Stimulated activated CD4-positive, alpha-beta T cell treated with anti-CD3 and anti-CD28 coated beads, Interleukin-15, amount 100 ng/mL, for 1 hour (primary cell): ENCODE measurements at places on chromosomes 5 and 9.

DNA sequence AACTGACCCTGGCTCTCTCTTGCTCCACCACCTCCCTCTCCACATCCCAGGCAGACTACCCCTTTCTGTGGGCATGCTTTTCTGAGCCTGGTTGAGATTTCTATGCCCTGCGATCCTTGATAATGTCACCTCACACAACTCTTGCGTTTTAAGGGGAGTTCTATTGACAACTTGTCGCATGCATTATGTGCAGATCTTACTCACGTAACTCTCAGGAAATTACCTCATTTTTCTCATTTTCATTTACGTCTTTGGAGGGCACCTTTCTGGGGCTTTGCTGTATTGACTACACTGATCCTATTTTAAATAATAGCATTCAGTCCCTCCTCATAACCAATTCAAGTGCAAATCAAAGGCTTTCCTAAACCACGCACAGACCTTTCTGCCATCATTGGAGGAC lies 140.4 kb upstream of the WWC1 start:
- DNase-seq: no peak

DNA sequence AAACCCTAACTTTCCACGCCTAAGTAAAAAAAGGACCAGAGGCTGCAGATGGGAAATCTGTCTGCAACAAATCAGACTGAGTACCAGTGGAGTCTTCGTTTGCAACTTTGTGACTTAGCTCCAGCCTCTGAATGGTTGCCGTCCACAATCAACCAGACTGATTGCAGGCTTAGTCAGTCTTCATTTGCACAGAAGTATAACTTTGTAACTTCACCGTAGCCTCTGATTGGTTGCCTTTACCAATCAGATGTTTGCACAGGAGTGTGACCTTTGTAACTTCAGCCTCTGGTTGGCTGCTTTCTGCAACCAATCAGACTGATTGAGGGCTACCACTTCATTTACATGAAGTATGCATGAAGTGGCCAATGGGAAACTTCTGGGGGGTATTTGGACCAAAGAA lies 53.7 kb downstream of the TGFBR1 start:
- DNase-seq: no peak

DNA sequence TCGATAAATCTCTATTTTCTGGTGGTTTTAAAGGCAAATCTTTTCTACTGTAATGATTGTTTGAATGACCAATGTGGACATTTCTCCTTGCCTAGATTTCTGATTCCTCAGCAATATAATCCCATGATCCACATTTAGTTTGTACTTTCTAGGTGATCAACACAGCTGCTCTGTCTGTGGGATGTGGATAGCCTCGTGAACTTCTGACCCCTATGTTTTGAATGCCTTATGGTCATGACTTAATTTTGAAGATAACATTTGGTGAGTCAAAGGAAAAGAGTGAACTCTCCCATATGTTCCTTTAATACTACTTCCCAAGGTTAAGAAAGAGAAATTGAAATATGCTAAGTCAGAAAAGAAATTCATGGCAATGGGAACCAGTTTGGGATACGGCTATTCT lies 147.5 kb downstream of the CAVIN4 start:
- DNase-seq: no peak

- DNase-seq: no peak
Observed at GRCh38 chr9:135281791-135282737, 194.6 kb downstream of the OLFM1 start.

- DNase-seq: no peak
Observed at GRCh38 chr9:96015876-96016686, 140.6 kb downstream of the ERCC6L2 start.

DNA sequence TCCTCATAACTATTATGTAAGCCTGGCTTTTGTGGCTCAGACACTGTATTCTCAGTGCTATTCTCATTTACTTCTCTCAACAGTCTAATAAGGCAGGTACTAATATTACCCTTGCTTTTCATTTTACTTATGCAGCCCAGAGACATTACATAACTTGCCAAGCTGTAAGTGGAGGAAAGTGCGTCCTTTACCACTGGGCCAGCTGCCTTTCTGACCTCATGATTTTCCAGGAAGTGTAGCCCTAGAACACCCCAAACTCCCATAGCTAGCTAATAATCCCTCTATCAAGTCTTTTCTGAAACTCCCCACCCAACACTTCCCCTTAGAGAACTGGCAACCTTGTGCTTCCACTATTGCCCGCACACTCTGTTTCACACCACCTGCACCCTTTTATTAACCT lies 192.9 kb upstream of the HMHB1 start:
- no peak for DNase-seq

DNA sequence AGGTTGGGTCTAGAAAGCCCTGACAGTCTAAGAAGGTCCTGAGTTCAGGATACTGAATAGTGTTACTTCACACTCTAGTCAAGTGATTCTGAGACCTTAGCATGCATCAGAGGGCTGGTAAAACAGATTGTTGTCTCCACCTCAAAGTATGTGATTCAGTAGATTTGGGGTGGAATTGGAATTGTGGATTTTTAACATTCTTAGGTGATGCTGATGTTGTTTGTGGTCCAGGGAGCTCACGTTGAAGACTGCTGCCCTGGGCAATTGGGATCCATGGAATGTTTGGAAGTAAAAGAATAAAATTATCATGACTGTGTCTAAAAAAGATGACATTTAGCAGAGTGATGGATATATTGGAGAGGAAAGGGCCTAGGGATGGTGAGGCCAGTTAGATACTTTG lies 75.6 kb downstream of the VCAN start:
- DNase-seq: no peak

- DNase-seq: no peak
Observed at GRCh38 chr5:175464942-175465233, 13.5 kb upstream of the SFXN1 start.

GRCh38 chr9:130140706-130141105 lies 31.5 kb upstream of the NCS1 start:
- DNase-seq: no peak

- DNase-seq: no peak
Observed at GRCh38 chr9:112496074-112496722, 9.6 kb downstream of the KIAA1958 start.

DNA sequence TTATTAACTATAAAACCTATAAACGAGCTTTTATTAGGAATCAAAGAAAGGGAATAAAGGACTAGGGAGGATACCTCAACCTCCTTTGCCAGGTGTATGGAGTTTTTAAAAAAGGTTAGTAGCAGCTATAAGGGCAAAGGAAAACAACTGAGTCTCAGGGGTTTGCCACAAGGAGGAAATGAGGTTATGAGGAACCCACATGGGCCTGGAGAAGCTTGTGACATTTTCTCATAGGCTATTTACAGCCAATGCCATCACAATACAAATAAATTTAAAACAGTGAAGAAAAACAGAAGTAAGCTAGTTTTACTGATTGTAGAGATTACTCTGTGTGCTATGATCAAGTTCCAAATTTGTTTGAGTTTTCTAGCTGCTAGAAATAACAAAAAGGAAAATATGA lies 92.6 kb downstream of the CDKN2A start:
- DNase-seq: no peak
